ENCODE measurements at places on chromosomes 6 and 20. TPM values are rescaled to one million over a fixed set of nuclear protein-coding genes. Genes with fewer than 3 reads are reported as not detected.
A peak's percentile ranks its signal among the peaks of the same experiment; 100 is the strongest.

Gene NOX3
- total RNA-seq = not detected

Gene PRPH2
- 0.11 TPM for total RNA-seq

Gene KIF25
- total RNA-seq = not detected

Gene OPRL1
- total RNA-seq = 0.21 TPM

Gene ZNF335
- 27.8 TPM for total RNA-seq

Gene PNPLA1
- not detected for total RNA-seq

Gene TMEM74B
- not detected for total RNA-seq

Gene HLA-DOA
- 358 TPM for total RNA-seq

Gene OR2J3
- total RNA-seq = not detected

- DNase-seq = no peak
Observed at GRCh38 chr6:44431118-44431725, 43.7 kb downstream of the CDC5L start.

- DNase-seq = no peak
Observed at GRCh38 chr6:166942393-166943168, 13.8 kb downstream of the RNASET2 start.

GRCh38 chr6:119466226-119466625 is 116.7 kb upstream of the MAN1A1 start:
- no peak for DNase-seq

DNA sequence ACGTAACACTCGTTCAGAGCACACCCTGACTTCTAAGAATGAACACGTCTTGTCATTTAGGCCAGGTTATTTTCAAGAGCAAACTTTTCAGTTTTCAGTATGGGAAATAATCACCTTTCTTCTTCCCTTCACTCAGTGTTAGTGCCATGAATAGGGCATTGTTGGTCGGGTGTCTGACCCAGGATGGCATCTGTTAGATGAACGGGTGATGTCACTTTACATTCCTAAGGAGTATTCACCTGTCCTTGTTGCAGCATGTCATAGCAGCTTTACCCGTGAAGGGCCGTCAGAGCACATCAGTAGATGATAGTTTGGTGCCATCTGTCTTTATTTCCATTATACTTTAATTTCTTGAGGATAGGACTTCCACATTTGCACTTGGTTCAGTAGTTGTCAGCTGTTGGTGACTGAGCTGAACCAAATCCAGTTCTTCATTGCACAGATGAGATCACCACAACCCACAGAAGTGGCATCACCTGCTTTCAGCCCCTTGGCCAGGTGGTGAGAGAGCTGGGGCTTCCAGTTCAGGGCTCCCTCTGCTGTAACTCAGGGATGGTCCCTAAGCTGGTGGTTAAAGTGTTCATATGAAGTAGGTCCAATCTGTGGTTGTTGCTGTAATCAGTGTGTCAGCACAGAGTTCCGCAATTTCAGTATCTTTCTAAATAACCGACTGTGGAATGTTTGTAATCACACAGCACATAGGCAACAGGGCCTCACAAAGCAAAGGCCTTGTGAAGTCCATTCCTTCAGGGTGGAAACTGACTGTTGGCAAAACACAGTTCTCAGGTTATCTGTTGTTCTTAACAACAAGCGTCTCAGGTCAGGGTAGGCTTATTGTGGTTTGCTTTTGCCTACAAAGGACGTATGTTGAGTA is 68.2 kb downstream of the FAM120B start:
- DNase-seq = no peak

- no peak for DNase-seq
Observed at GRCh38 chr6:47932575-47932974, 150.7 kb downstream of the OPN5 start.

DNA sequence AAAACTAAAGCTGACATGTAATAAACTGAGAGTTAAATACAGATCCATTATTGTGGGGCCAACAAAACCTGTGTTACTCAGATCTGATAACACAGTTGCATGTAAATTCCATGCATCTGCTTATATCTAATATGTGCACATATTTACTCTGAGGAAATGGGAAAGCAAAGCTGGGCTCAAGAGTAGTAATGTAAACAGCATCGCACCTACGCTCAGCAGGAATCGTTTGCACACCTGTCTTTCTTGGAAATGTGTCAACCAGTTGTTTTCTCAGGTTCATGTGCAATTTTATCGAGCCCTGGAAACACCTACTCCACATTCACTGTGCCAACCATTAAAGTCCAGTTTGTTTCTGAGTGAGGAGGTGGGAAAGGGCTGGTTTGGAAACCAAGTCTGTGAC is 80.3 kb upstream of the CNKSR3 start:
- DNase-seq = no peak

DNA sequence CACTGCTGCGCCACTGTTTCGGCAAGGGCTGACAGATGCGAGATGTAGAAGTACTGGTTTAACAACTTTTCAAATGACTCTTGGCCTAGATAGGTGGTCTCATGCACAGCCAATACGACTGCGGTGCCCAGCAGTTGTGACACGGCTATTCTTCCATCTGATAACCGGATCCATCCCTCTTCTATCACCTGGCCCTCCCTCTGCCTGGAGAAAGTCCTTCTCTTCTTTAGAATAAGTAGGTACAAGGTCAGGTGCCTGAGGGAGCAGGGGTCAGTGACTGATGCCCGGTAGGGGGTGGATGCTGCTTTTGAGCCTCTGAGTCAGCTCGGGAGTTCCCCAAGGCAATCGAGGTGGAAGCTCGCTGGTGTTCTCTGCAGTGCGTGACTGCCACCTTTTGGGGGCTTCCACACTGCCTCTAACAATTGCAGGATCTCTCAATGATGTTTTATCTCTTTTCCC is 166.8 kb upstream of the GRIK2 start:
- no peak for DNase-seq

DNA sequence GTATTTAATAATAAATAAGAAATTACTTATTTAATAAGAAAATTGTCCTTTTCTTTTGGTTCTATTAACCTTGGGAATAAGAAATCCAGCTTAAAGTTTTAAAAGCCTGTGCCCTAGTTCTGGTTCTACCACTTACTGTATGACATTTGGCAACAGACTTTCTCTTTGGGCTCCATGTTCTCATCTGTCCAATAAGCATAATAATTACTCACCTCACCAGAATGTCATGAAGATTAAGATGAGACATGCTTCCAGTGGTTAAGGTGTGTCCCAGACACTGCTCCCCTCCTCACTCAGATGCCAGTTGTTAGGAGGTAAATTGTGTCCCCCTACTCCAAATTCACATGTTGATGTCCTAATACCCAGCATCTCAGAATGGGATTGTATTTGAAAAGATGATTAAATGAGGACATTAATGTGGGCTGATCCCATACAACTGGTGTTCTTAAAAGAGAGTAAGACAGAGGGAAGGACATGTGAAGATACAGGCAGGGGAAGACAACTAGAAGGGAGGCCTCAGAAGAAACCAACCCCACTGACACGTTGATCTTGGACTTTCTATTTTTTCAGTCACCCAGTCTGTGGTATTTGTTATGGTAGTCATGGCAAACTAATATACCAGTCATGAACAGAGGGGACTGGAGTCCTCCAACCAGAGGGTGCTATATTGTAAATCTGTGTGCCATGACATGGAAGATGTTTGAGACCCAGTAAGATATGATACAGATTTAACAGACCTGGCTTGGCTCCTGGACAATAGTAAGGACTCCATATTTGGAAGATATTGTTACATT is 6.4 kb upstream of the MICAL1 start:
- no peak for DNase-seq

DNA sequence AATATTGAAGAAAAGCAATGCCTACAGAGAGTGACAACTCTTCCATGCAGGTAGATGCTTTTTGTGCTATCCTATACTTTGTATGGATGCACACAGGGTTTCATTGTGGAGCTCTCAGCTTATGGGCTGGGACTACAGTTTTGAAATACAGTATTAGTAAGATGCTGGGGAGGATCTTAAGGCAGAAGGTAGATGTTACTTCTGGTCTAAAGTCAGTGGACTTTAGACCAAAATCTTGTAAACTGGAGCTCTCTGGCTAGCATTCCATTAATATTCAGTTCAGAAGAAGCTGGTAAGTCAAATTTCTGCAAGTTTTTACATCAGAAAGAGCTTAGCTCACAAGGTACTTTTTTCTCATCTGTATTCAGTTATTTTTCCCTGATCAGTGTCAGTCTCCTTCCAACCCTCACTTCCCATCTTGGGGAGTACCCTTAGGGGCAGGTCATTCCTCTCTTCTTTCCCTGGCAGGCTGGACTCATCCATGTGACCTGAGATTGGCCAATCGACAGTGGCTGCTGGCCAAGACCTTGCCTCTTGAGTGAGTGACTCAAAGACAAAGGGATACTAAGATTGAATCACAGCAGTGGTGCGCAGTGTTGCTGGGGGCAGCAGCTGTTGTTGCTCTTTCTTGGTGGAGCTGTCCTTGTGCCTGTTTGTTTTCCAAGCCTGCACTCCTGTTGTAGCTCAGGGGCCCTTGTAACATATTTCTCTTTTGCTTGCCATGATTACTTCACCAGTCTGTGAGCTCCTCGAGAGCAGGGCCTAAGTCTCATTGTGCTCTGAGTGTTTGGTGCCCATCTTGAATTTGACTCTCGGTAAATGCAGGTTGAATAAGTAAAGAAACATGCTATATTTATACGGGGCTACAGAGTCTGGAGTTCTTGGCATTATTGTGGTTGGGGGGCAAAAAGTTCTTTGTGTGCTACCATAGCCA is 2.8 kb upstream of the PHF20 start:
- DNase-seq = peak; percentile 93

DNA sequence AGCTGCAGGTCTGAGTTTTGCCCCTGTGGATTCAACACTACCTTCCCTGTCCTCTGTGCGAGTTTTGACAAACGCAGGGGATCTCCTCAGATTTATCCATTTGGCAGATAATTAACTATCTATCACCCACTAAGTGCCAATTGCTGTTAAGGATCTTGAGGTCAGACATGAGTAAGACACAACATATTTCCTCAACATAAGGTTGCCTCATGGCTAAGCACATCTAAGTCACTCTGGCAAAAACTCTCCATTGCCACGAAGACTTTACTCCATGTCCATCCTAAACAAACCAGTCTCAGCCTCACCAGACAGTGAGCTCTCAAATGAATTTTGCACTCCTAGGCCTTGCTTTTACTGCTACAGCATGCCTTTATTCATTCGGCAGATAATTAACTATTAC is 408.4 kb downstream of the MAFB start:
- DNase-seq = no peak

DNA sequence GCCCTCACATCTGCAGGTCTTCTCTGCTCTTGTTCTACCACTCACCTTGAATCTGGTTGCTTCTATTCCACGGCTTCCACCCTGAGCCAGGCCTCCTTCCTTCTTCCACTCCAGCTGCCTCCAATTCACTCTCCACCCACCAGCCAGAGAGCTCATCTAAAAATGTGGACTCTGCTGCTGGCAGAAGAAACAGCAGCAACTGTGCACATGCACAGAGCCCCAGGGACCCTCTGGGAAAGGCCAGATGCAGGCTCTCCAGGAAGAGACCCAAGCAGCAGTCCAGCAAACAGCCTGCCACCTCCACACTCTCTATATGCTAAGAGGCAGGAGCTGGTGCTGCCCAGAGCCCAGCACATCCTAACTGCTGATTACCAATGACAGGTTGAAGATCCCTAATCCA is 162.6 kb upstream of the TOP1 start:
- no peak for DNase-seq

- DNase-seq = no peak
Observed at GRCh38 chr6:103081126-103081525, 1687.6 kb downstream of the GRIK2 start.

DNA sequence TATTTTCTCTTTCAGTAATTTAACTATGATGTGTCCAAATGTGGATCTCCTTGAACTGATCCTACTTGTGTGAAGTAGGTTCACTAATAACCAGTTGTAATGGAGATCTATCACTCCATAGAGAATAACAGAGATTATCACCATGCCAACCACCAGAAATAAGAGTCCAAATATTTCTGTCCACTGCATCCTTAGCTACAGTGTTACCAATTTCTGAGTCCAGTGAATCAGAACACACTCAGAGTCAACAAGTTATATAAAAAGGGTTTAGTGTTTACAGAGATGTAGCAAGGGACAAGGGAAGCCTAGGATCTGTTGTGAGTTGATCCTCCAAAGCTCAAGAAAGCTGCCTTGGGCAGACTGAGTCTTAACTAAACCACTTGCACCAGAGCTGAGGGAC is 882.8 kb downstream of the TBC1D32 start:
- no peak for DNase-seq
